ENCODE measurements at places on chromosomes 2 and 18. TPM values are rescaled to one million over a fixed set of nuclear protein-coding genes. Genes with fewer than 3 reads are reported as not detected.

The CEP76 gene
- total RNA-seq: 14.4 TPM

The RNF144A gene
- 66.1 TPM for total RNA-seq

The CAPN14 gene
- total RNA-seq: 1.2 TPM

The AFG3L2 gene
- 74.1 TPM for total RNA-seq

The KHK gene
- total RNA-seq: 2.5 TPM

The HOXD13 gene
- total RNA-seq: not detected

The CD8A gene
- 67.8 TPM for total RNA-seq

The KCNG2 gene
- not detected for total RNA-seq

The OR6B2 gene
- not detected for total RNA-seq

The IKZF2 gene
- 48.3 TPM for total RNA-seq

The PLEK gene
- total RNA-seq: 569 TPM

The COL4A4 gene
- 0.62 TPM for total RNA-seq

The RSAD2 gene
- 2.2 TPM for total RNA-seq

The PLGLB1 gene
- total RNA-seq: not detected

The TMBIM1 gene
- 42.8 TPM for total RNA-seq

The CLEC4F gene
- 8.9 TPM for total RNA-seq

The UGT1A3 gene
- not detected for total RNA-seq

The COL3A1 gene
- not detected for total RNA-seq

The FSHR gene
- not detected for total RNA-seq

The ARMC9 gene
- 4.8 TPM for total RNA-seq

The YIPF4 gene
- total RNA-seq: 21.0 TPM

The WDR33 gene
- 85.3 TPM for total RNA-seq

The PPP4R3B gene
- total RNA-seq: 92.4 TPM

The CRYGC gene
- total RNA-seq: not detected

The CPS1 gene
- 0.05 TPM for total RNA-seq

The CDH2 gene
- not detected for total RNA-seq

The RGPD4 gene
- total RNA-seq: not detected

The LYG1 gene
- 1.8 TPM for total RNA-seq

The TTC32 gene
- total RNA-seq: 14.8 TPM

The FRZB gene
- not detected for total RNA-seq

The GYPC gene
- total RNA-seq: 56.9 TPM

The DSEL gene
- 0.06 TPM for total RNA-seq

The RBM45 gene
- 12.9 TPM for total RNA-seq

The PLCL1 gene
- 0.95 TPM for total RNA-seq

The ANKRD62 gene
- not detected for total RNA-seq

The PER2 gene
- 18.4 TPM for total RNA-seq

The ABCG5 gene
- total RNA-seq: not detected

All from natural killer cell treated with Interleukin-12 subunit alpha and Interleukin-12 subunit beta and Interleukin-15 and Interleukin-18, amount 100 ng/mL, for 72 hours (primary cell).